Tibial nerve (tissue), 4 donors: ENCODE measurements at places on chromosomes 2 and 18. TPM values are rescaled to one million over a fixed set of nuclear protein-coding genes. Genes with fewer than 3 reads are reported as not detected.
A peak's percentile ranks its signal among the peaks of the same experiment; 100 is the strongest.

M1AP gene
- not detected for total RNA-seq

KCNF1 gene
- not detected for total RNA-seq

DNA sequence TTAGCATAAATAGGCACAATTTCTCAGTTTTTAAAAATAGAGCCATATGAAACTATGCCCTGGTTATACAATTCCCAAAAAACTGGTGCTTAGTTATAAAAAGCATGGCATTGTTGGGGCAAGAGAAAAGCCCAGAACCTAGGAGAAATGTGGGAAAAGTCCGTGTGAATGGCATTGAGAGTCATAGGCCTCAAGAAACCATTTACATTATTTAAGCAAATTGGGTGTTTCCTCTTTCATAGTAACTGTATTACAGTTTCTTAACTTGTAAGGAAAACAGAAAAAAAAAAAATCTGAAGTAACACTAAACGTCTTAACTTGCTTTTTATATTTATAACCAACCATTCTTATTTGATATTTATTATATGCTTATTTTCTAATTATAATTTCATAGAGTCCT is 170.9 kb upstream of the SESTD1 start:
- H3K36me3 ChIP-seq, result no peaks in the 10 kb centered on the region
- no peaks in the 10 kb centered on the region for H3K4me1 ChIP-seq
- H3K4me3 ChIP-seq, result no peak overlapping the region
- DNase-seq, result no peak

GRCh38 chr2:192645811-192646598 is 451.3 kb upstream of the TMEFF2 start:
- no peaks in the 10 kb centered on the region for H3K27me3 ChIP-seq
- no peak for DNase-seq
- H3K27ac ChIP-seq, result no peak overlapping the region

GRCh38 chr18:80210312-80211083 is 36.8 kb downstream of the PARD6G start:
- no peaks in the 10 kb centered on the region for H3K27me3 ChIP-seq
- no peaks in the 10 kb centered on the region for H3K36me3 ChIP-seq
- H3K27ac ChIP-seq, result no peak overlapping the region
- no peaks in the 10 kb centered on the region for H3K4me1 ChIP-seq

DNA sequence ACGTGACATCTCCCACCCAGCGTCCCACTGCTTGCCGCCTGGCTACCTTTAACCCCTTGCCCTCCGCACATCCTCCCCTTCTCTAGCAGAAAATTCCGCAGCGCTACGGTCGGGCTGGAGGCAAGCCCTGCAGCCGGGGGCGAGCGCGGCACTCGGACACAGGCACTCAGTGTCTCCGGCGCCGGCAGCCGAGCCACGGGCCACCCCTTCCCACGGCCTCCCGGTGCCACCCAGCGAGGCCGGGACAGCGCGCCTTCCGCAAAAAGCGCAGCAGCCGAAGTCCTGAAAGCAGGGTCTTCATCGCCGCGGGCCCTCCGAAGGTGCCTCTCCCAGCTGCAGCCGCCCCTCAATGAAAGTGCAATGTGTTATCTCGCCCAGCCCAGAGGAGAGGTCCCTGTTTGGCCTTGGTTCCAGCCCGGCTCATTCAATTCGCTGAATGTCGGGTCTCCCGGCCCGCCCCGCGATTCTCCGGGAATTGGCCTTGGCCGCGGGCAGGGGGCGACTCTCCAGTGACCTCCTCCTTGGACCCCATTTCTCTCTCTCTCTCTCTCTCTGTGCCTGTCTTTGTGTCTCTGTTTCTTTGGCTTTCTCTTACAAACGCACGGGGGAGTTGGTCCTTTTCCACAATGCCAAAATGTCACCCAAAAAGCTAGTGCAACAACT is 1.1 kb downstream of the DLGAP1 start:
- no peaks in the 10 kb centered on the region for H3K27me3 ChIP-seq
- DNase-seq, result no peak
- no peak overlapping the region for H3K4me3 ChIP-seq
- no peak overlapping the region for H3K27ac ChIP-seq

GRCh38 chr18:23967321-23968089 is 47.0 kb upstream of the TTC39C start:
- H3K27me3 ChIP-seq, result no peaks in the 10 kb centered on the region
- DNase-seq, result no peak
- no peak overlapping the region for H3K4me3 ChIP-seq
- peaks cover 8% of the 10 kb centered on the region for H3K4me1 ChIP-seq

- no peak overlapping the region for H3K27ac ChIP-seq
- DNase-seq, result no peak
- H3K4me3 ChIP-seq, result peak overlapping the region; percentile 23
- peaks cover 7% of the 10 kb centered on the region for H3K27me3 ChIP-seq
Measured at GRCh38 chr2:192195548-192196418, 1.1 kb upstream of the TMEFF2 start.

GPD2 gene
- 78.0 TPM for total RNA-seq

- no peaks in the 10 kb centered on the region for H3K27me3 ChIP-seq
- H3K36me3 ChIP-seq, result no peaks in the 10 kb centered on the region
- H3K4me1 ChIP-seq, result no peaks in the 10 kb centered on the region
- H3K4me3 ChIP-seq, result no peak overlapping the region
- no peak overlapping the region for H3K27ac ChIP-seq
Measured at GRCh38 chr2:235898766-235899165, 269.4 kb downstream of the GBX2 start.

OSR1 gene
- total RNA-seq, result 20.7 TPM

GRCh38 chr2:197604117-197604860 is 71.1 kb downstream of the RFTN2 start:
- H3K4me3 ChIP-seq, result no peak overlapping the region
- DNase-seq, result no peak
- no peaks in the 10 kb centered on the region for H3K36me3 ChIP-seq
- H3K4me1 ChIP-seq, result no peaks in the 10 kb centered on the region

GRCh38 chr2:69571189-69571588 is 72.3 kb downstream of the AAK1 start:
- H3K4me1 ChIP-seq, result peaks cover 2% of the 10 kb centered on the region
- no peaks in the 10 kb centered on the region for H3K27me3 ChIP-seq
- no peak overlapping the region for H3K4me3 ChIP-seq

GRCh38 chr2:191297033-191297432 is 51.8 kb downstream of the MYO1B start:
- H3K27me3 ChIP-seq, result no peaks in the 10 kb centered on the region
- no peak overlapping the region for H3K27ac ChIP-seq
- H3K36me3 ChIP-seq, result no peaks in the 10 kb centered on the region
- DNase-seq, result no peak
- H3K4me3 ChIP-seq, result no peak overlapping the region
- H3K4me1 ChIP-seq, result no peaks in the 10 kb centered on the region

GRCh38 chr2:148201075-148202004 is 180.4 kb downstream of the MBD5 start:
- H3K4me1 ChIP-seq, result no peaks in the 10 kb centered on the region
- peaks cover 5% of the 10 kb centered on the region for H3K36me3 ChIP-seq
- DNase-seq, result peak; percentile 6
- H3K27me3 ChIP-seq, result no peaks in the 10 kb centered on the region
- H3K27ac ChIP-seq, result no peak overlapping the region

TUBB8B gene
- not detected for total RNA-seq

DNA sequence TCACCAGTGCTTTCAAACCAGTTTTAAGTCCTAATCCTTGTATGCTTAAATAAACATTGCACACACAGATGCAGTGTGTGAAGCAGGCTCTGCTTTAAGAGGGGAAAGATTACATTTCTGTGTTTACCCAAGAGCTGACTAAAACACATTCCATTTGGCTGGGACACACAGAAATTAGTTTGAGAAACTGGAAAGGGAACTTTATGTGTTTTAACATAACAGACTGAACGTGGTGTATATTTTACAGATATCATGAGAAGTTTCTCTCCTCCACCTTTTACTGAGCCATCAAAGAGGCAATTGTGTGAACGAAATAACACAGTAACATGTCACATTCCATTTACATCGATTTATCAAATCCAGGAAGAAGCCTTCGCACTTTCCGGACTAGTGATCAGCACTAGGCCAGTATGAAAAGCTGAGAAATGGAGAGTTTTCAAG is 121.8 kb downstream of the MAIP1 start:
- H3K4me3 ChIP-seq, result no peak overlapping the region
- H3K27ac ChIP-seq, result no peak overlapping the region
- no peaks in the 10 kb centered on the region for H3K36me3 ChIP-seq

DNA sequence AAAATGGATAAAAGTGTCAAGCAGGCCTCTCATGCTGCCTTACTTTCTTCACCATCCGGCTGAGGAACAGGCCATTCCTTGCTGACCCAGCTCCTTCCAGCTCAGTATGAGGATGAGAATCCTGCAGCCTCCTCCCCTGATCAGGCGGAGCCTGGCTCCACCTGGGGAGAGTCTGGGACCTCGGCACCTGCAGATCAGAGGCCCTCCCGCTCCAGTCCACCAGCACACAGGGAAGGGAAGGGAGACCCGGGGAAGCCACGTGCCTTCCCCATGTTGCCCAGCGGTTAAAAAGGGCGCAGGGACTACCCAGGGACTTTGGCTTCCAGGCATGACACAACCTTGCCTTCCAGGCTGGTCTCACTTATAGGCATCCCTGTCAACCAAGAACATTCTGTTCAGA is 172.0 kb downstream of the NDUFA10 start:
- H3K27me3 ChIP-seq, result no peaks in the 10 kb centered on the region
- no peak overlapping the region for H3K4me3 ChIP-seq
- H3K27ac ChIP-seq, result no peak overlapping the region
- H3K4me1 ChIP-seq, result no peaks in the 10 kb centered on the region
- H3K36me3 ChIP-seq, result no peaks in the 10 kb centered on the region

PSMA8 gene
- total RNA-seq, result not detected

BARD1 gene
- total RNA-seq, result 16.0 TPM

- H3K4me1 ChIP-seq, result no peaks in the 10 kb centered on the region
- no peaks in the 10 kb centered on the region for H3K27me3 ChIP-seq
- DNase-seq, result no peak
- H3K4me3 ChIP-seq, result no peak overlapping the region
Measured at GRCh38 chr2:28662044-28662443, 89.6 kb upstream of the PPP1CB start.

GRCh38 chr18:13587001-13587400 is 139.4 kb downstream of the FAM210A start:
- no peaks in the 10 kb centered on the region for H3K4me1 ChIP-seq
- no peaks in the 10 kb centered on the region for H3K36me3 ChIP-seq
- peak overlapping the region; percentile 41 for H3K27ac ChIP-seq
- H3K4me3 ChIP-seq, result no peak overlapping the region

- peaks cover 3% of the 10 kb centered on the region for H3K36me3 ChIP-seq
- peak; percentile 13 for DNase-seq
- peak overlapping the region; percentile 32 for H3K27ac ChIP-seq
- no peak overlapping the region for H3K4me3 ChIP-seq
- peaks cover 23% of the 10 kb centered on the region for H3K4me1 ChIP-seq
- no peaks in the 10 kb centered on the region for H3K27me3 ChIP-seq
Measured at GRCh38 chr2:9392898-9393765, 30.2 kb downstream of the ITGB1BP1 start.

- peaks cover 28% of the 10 kb centered on the region for H3K4me1 ChIP-seq
- H3K4me3 ChIP-seq, result no peak overlapping the region
- H3K27me3 ChIP-seq, result no peaks in the 10 kb centered on the region
- DNase-seq, result no peak
- peak overlapping the region; percentile 58 for H3K27ac ChIP-seq
Measured at GRCh38 chr2:235713189-235713588, 219.3 kb downstream of the AGAP1 start.

DNA sequence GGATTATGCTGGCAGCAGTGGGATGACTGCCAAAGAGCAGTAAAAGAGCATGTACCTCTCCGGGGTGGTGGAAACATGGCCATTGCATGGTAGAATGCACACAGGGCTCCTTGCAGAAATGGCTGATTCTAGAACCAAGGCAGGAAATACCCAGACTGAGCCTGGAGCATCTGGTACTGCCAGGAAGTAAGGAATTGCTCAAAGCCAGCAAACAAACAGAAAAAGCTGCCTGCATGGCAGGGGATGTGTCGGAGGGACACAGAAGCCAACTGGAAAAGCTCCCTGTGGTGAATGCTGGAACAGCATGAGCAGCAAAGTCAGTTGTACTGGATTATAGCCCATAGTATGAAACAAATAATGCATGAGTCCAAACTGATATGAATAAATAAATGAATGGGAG is 78.0 kb upstream of the NFATC1 start:
- H3K4me1 ChIP-seq, result no peaks in the 10 kb centered on the region
- no peaks in the 10 kb centered on the region for H3K36me3 ChIP-seq
- H3K27me3 ChIP-seq, result no peaks in the 10 kb centered on the region
- DNase-seq, result no peak
- H3K4me3 ChIP-seq, result no peak overlapping the region
- no peak overlapping the region for H3K27ac ChIP-seq

- no peak overlapping the region for H3K4me3 ChIP-seq
- no peaks in the 10 kb centered on the region for H3K27me3 ChIP-seq
- no peak overlapping the region for H3K27ac ChIP-seq
Measured at GRCh38 chr2:241598061-241598460, 38.9 kb downstream of the THAP4 start.

MAB21L4 gene
- total RNA-seq, result not detected

SLC30A3 gene
- not detected for total RNA-seq

GRCh38 chr2:142069251-142069888 is 61.4 kb downstream of the LRP1B start:
- H3K27me3 ChIP-seq, result no peaks in the 10 kb centered on the region
- H3K4me3 ChIP-seq, result no peak overlapping the region
- peaks cover 4% of the 10 kb centered on the region for H3K4me1 ChIP-seq
- no peaks in the 10 kb centered on the region for H3K36me3 ChIP-seq

- no peak overlapping the region for H3K27ac ChIP-seq
- no peaks in the 10 kb centered on the region for H3K27me3 ChIP-seq
- no peak for DNase-seq
- no peak overlapping the region for H3K4me3 ChIP-seq
- no peaks in the 10 kb centered on the region for H3K36me3 ChIP-seq
Measured at GRCh38 chr2:54347622-54348021, 91.6 kb upstream of the TSPYL6 start.

GRCh38 chr2:44118257-44118656 is 50.4 kb upstream of the PPM1B start:
- DNase-seq, result no peak
- H3K27me3 ChIP-seq, result no peaks in the 10 kb centered on the region
- no peaks in the 10 kb centered on the region for H3K4me1 ChIP-seq
- H3K4me3 ChIP-seq, result no peak overlapping the region
- no peak overlapping the region for H3K27ac ChIP-seq

DNA sequence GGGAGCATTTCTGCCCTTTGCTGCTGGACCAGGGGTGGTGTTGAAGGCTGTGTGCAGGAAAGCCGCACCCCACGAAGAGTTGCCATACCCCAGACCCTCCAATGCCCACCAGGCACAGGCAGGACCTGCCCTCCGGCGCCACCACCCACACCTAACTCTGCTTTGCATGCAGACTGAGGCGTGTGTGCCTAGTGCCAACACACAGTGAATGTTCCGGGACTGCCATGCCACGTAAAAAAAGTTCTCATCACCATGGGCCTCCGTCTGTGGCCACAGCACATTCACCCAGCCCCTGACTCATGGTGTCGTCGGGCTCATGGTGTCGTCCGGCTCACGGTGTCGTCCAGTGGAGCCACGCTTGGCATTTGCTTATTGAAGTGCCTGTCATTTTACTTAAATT is 184.9 kb upstream of the RAB6C start:
- no peaks in the 10 kb centered on the region for H3K4me1 ChIP-seq
- H3K4me3 ChIP-seq, result no peak overlapping the region
- H3K27me3 ChIP-seq, result no peaks in the 10 kb centered on the region
- H3K36me3 ChIP-seq, result no peaks in the 10 kb centered on the region
- DNase-seq, result no peak

YWHAQ gene
- 180 TPM for total RNA-seq
